ENCODE measurements at places on chromosomes 16 and 17.

- DNase-seq = no peak
These were observed 11.3 kb downstream of the CA5A start for GRCh38 chr16:87924811-87925670.

- peak; percentile 27 for DNase-seq
These were observed 9.0 kb downstream of the KRTAP9-7 start for GRCh38 chr17:41284546-41284945.

DNA sequence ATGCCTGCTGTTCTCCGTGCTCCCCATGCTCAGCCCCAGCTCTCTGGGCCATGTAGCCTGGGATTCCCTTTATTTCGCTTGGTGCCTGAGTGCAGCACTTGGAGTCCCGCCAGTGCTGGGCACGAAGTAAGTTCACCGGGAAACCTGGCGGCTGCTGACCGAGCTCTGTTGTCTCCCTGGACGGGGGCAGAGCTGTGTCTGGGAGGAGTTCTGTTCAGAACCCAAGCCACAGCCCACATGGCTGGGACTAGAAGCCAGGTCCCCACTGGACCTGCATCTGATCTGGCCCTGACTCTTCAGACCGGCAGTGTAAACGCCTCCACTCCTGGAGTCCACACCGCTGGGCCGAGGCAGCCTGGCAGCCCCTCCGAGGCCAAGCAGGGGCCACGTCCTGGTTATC is 37.5 kb upstream of the CIBAR2 start:
- DNase-seq = no peak

DNA sequence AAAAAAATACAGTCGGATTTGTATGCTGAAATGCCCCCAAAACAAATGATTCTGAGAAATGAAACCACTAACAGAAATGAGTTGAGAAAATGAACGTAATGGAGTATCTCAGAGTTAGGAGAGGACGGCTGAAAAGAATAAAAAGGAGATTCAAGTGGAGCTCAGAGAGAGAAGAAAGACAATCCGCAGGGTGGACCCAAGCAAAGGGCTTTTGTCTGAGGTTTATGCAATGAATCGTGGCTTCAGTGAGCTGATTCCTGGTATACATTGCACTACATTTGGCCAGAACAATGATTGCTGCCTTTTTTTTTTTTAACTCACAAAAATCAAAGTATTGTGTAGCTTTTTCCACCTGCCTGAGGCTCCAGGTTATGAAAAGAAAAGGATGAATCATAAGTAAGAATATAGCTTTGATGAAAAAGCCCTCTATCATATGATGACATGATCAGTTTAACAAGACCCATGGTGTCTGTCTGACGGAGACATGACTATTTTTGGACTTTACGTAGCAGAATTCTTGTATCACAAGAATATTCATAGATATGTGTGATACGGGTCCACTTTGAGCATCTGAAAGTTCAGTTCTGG is 4.4 kb upstream of the MED9 start:
- no peak for DNase-seq

DNA sequence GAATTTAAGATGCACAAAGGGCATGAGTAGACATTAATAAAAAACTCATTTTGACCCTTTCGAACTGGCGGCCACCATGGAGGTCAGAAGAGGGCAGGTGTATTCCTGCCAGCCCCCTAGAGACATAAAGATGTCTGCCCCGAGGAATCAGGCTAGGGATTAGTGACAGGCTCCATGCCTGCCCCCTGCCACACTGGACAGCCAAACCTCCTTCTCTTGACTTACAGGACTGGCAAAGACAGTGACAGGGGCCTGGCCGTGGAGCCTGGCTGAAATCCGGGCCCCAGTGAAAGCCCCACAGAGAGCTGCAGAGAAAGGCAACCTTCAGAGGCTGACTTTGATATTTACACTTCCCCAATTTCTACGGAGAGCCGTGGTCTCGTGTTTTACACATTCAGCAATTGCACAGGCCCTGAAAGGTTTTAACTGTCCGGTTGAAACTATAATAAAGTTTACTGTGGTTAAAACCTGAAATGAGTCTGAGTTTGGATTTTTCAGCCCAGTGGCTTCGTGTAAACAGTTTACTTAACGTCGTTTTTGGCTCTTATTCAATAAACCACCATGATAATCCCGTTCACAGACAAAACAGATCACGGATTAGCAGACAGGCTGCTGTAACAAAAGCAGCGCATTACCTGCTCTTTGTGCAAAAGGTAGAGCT is 243.9 kb upstream of the MYOCD start:
- no peak for DNase-seq

- no peak for DNase-seq
These were observed 123.1 kb downstream of the NPIPB5 start for GRCh38 chr16:22633799-22634198.

GRCh38 chr16:3880623-3881498 is at the start of gene CREBBP:
Gene CREBBP, minus strand, starts transcription at chr16:3880713. Its CDS starts 797 bp downstream, at chr16:3879916.
- DNase-seq = peak; percentile 85

- DNase-seq = no peak
These were observed 9.2 kb downstream of the PAFAH1B1 start for GRCh38 chr17:2602597-2603017.

GRCh38 chr17:73542323-73542722 is 101.9 kb downstream of the SDK2 start:
- DNase-seq = no peak

GRCh38 chr17:82031885-82032627 is 578 bp downstream of the RAC3 start:
- no peak for DNase-seq

DNA sequence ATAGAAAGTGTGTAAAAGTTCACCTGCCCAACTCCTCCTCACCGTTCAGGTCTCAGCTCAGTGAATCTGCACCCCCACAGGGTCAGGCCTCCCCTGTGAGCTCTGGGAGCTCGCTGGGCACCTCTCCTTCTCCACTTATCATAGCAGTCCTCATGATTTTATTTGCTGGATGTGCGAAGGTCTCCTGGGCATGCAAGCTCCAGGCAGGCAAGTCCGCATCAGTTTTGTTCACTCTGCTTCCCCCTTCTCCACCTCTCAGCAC is 112.8 kb downstream of the ZNF423 start:
- no peak for DNase-seq

DNA sequence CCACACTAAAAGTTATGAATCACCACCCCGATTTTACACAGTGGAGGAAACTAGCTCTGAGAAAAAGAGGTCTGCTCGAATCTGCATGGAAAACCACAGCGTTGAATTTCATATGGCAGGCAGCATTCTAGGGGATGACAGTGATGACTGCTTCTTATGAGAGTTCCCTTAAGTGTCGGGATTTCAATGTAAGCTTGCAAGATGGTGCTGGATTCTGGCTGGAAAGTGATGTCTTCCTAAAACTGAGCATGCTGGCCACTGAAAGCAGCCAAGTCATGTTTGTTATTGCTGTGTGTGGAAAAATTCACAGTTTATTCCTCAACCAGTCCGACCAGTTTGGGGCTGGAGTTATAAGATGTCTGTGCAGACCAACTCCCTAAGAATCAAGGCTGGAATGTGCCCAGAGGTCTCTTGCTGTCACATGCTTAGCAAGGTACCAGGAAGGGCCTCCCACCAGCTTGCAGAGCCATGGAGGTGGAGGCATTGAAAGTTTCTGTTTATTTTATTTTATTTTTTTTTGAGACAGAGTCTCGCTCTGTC is 37.2 kb upstream of the GAN start:
- no peak for DNase-seq

GRCh38 chr16:66553223-66553622 is 847 bp downstream of the CKLF start:
- DNase-seq = peak; percentile 19

GRCh38 chr16:63787014-63787413 is 1334.8 kb downstream of the CDH11 start:
- no peak for DNase-seq

GRCh38 chr16:56879276-56879675 is 14.3 kb downstream of the SLC12A3 start:
- DNase-seq = no peak

DNA sequence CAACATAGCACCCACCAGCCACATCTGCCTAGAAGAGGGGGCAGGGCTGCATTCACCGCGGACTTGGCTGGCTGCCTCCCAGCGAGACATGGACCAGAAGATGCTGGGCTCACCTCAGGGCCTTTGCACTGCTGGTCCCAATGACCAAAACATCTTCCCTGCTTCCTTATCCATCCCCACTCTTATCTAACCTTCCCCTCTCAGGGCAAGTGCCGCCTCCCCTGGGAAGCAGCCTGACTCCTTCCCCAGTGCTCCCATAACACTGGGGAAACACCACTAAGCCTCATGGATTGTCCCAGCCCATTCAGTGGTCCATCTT is 5.7 kb downstream of the TMC6 start:
- DNase-seq = no peak

DNA sequence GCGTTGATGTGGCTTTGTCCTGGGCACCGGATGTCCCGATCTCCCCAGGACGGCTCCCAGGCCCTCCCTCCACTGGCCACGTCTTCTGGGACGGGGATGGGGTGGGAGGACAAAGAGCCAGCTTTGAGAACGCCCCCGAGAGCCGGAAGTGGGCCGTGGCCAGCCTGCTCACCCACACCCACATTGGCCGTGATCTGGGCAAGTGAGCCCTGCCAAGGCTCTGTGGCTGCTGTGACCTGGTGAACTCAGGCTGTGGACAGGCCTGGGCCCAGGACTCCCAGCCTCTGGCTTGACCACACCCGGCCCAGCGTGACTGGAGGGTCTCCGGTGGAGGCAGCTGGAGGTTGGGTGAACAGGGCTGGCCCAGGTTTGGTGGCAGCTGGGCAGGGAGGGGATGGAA is 3.3 kb downstream of the CDH15 start:
- DNase-seq = no peak

GRCh38 chr17:8185582-8186445 is 4.2 kb downstream of the BORCS6 start:
- DNase-seq = peak; percentile 83

DNA sequence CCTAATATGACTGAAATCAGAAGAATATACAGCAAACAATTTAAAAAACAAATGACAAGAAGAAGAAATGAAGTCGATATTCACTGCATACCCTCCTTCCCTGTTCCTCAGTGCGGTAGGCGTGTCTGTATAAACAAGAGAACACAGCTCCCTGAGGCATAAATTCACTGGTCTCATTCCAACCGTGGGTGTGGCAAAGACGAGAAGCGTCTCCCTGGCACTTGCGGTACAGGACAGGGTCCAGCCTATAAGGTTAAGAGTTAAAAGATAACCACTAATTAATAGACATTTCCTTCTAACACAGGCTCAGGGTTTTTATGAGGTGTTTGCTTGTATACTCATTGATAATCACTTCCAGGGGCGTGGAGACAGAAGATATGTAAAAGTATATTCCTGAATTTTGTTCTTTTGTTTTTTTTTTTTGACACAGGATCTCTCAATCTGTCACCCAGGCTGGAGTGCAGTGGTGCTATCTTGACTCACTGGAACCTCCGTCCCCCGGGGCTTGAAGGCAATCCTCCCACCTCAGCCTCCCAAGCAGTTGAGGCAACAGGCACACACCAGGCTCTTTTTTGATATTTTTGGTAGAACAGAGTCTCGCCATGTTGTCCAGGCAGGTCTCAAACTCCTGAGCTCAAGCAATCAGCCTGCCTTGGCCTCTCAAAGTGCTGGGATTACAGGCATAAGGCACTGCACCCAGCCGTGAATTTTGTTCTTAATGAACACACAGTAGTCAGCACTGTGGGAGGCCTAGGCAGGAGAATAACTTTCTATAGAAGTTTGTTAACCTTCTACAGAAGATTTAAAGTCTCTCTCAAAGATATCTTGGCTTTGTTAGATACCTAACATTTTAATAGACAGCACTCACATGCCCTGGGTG is 59.1 kb upstream of the CLEC18B start:
- peak; percentile 82 for DNase-seq

DNA sequence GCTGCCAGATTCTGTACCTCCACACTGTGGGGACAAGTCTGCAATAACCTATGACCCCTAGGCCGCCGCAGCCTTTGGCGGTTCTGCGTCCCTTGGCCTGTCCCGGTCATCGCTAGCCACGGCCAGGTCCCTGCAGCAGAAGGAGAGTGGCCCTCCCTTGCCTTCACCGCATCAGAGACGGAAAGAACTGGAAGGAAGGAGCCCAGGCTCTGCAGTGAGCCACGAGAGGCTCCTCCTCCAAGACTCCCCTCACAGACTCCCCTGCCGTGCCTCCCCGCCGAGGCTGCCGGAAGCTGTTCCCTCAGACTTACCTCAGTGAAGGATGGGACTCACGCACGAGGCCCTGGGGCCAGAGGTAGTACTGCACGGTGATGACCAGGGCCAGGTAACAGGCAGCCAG is 11.0 kb downstream of the SLC38A8 start:
- DNase-seq = no peak

- peak; percentile 58 for DNase-seq
These were observed 339.8 kb upstream of the PSMD7 start for GRCh38 chr16:73956587-73957494.

- no peak for DNase-seq
These were observed 55.3 kb downstream of the SOCS3 start for GRCh38 chr17:78304549-78305037.

Data from EL (cell line).